ENCODE measurements at places on chromosomes 11 and 22.

DNA sequence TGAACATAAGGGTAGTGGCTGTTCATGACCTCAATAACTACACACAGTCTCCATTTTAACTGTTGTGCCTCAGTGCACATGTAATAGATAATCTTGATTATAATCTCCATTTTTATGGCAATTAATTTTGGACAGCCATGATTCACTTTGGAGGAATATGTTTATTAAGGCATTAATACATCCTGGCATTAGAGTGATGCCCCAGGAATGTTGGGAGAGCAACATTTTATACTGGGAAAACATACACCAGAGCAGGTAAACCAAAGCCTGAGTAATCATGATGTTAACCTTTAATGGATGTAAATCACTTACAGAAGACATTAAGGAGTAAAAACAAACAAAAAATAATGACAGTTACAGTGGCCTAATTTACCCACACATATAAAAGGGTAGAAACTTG is 886.3 kb upstream of the RAG2 start:
- no peak for DNase-seq

GRCh38 chr11:16963316-16963876 is 50.8 kb downstream of the PLEKHA7 start:
- DNase-seq, result no peak

DNA sequence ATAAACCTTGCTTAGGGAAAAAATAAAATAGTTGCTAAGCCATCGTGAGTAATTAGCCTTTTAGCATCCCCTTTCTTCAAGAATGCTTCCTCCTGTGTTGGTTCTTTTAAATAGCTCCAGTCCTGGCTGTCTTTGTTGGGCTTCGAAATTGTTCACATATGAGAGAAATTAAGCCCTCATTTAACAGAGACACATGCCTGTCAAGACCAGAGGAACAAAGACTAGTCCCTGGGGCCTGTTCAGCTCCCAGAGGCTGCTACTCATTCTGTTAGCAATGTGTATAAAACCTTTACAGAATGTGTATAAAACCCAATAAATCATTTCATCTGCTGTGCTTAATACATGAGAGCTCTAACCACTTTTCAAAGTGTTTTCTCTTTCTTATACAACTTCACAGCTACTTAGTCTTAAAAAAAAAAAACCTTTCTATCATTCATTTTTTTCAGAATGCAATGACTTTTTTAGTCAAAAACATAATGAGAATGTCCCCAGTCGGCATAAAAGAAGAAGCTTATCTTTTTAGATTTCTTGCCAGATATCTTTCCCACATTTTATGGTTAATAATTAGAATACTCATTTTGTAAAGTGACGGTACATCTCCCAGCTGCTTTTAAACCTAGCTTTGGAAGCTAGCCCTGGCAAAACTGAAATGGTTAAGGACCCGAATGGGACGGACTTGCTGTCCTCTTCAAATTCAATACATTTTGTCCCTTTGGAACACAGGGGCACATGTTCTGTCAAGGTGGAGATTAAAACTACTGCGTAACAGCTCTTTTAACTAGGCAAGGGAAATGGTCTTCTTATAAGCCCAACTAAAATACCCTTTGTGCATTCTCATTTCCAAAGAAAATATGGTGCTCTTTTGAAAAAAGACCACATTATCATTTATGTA is 186.1 kb downstream of the SOX6 start:
- DNase-seq, result no peak

DNA sequence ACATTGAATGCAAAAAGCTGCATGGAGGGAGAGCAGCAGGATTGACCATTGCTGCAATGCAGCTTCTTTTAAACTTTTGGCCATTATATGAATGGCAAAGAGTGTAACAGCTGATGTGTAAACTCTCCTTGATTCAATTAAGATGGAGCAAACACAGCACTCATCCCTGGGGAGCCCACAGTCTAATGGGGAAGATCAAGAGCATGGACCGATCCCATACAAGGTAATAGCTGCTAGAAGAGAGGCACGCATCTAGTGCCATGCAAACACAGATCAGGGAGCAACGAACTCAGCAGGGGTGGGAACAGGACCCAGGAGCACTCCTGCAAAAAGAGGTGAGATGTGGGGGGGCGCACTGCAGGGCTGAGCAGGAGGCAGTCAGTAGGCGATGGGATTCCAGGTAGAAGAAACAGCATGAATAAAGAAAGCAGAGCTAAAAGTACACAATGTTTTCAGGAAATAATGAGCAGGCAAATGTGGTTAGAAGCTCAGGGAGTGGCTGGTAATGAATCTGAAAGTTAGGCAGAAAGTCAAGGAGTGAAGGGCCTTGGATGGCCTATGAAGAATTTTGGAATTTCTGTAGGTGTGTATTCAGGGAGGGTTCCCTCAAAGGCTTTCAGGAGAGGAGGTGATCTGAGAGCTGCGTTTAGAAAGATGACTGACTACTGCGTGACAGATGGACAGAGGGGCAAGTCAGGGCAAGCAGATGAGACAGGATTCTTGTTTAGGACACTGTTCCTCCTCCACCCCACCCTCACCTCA is 17.2 kb upstream of the BMAL1 start:
- no peak for DNase-seq

- no peak for DNase-seq
Measured at GRCh38 chr11:126433244-126433846, 77.9 kb downstream of the ST3GAL4 start.

DNA sequence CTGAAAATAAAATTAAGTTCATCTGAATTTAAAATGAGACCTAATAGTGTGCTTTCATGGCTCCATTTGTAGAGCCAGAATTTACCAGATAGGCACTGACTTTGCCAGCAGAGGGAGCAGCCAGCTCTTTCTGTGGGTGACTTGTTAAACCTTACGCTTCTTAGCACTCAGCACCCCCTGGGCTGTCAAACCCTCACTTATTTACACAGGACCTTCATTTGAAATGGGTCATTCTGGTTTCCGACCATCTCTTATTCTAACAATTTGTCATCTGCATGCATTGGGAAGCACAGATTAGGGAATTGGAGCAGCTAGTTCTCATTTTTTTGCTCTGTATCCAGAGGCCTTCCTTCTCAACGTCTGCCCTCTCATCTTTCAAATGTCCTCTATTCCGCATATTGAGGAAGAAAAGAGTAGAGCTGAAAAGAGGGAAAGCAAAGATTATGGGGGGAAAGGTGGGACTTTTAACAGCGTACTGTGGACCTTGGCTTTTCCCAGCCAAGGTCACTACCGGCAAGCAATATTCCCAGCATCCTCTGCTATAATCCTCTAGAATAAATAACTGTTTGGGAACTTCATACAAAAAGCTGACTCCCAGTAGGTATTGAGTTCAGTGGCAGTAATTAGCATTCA is 3.1 kb downstream of the ASRGL1 start:
- peak; percentile 15 for DNase-seq

All from non-pigmented ciliary epithelial cell (primary cell).